GM12864 (cell line): ENCODE measurements at places on chromosomes 7 and 10.

GRCh38 chr10:88409236-88409635 is 173.9 kb downstream of the RNLS start:
- DNase-seq = no peak

DNA sequence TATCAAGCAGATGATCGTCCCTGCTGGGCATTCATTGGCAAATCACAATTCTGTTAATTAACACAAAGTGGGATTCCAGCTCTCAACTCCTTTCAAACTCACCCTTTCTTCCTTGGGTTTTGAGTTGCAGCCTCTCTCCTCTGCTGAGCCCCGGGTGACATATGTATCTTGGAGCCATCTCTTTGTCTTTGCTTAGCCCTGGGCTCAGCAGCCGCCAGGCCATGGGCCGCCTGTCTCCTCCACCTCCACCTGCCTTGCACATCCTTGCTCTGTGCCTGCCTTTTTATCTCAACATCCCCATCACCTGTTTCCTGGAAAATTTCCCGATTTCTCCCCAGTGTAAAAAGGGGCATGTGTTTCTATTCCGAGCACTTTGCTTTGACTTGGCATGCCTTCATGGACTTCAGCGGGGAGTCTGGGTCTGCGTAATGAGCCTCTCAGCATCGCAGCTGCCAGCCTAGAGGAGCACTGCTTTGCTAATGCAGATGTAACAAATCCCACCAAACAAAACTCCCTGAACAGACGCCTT is 141.3 kb upstream of the AGK start:
- no peak for DNase-seq

DNA sequence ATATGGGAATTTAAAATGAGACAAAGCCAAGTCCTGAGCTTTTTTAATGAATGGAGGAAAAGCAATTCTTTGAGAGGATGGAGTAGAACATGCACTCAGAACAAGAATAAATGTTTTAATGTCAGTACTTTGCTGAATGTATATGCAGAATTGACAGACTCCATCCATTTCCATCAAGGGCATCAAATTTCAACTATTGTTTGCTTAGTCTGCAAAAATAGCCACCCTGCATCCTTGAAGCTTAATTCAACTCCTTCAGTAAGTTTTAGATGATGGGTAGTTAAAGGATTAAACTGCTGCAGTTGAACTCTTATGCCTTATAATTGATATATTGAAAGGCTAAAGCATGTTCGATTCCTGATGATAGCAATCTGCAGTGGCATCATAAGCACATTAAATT is 99.7 kb upstream of the IFRD1 start:
- DNase-seq = no peak

- DNase-seq = no peak
These were observed 12.3 kb upstream of the ACSM6 start for GRCh38 chr10:95181726-95182125.

GRCh38 chr10:113681533-113682470 is 2.1 kb downstream of the CASP7 start:
- DNase-seq = peak; percentile 71

DNA sequence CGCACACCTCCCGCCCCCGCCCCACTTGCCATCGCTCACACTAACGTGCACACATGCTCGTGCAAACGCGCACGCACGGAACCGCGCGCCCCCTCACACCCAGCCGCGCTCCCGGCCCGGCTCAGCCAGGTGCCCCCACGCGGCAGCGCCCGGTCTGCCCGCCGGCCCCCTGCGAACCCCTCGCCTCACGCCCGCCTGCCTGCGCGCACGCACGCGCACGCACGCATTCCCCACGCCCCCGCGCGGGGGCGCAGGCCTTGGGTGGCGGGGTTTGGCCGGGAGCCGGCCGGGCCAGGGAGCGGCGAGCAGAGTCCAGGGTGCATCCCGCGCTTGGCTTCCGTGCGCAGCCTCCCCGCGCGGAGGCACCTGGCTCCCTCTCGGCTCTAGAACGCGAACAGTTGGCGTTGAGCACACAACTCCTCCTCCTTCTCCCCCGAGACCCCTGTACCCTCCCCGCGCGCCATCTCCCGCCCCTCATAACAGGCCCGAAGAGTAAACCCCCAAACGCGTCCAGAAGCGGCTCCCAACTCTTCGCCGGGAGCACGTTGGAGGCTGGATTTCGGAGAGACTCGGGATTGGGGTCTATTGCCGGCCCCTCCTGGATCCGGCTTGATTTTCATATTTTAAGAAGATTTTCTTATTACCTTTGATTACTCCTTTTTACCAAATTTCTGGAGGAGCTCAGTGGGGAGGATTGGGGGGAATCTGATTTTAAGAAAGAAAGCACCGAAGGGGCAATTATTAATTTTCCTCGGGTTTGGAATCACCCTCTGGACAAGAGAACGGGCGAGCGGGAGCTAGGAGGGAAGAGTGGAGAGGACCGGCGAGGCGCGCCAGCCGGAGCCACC is 527 bp upstream of the SORCS3 start:
- no peak for DNase-seq

GRCh38 chr7:79933144-79933543 is 201.5 kb upstream of the GNAI1 start:
- no peak for DNase-seq

- peak; percentile 78 for DNase-seq
These were observed 63.5 kb upstream of the VKORC1L1 start for GRCh38 chr7:65809259-65809981.

GRCh38 chr10:52818019-52818418 is 45.4 kb upstream of the MBL2 start:
- DNase-seq = peak; percentile 51

GRCh38 chr10:118669020-118669791 is 73.8 kb upstream of the PRLHR start:
- DNase-seq = no peak

- DNase-seq = no peak
These were observed 57.2 kb upstream of the ARID5B start for GRCh38 chr10:61844116-61844822.

DNA sequence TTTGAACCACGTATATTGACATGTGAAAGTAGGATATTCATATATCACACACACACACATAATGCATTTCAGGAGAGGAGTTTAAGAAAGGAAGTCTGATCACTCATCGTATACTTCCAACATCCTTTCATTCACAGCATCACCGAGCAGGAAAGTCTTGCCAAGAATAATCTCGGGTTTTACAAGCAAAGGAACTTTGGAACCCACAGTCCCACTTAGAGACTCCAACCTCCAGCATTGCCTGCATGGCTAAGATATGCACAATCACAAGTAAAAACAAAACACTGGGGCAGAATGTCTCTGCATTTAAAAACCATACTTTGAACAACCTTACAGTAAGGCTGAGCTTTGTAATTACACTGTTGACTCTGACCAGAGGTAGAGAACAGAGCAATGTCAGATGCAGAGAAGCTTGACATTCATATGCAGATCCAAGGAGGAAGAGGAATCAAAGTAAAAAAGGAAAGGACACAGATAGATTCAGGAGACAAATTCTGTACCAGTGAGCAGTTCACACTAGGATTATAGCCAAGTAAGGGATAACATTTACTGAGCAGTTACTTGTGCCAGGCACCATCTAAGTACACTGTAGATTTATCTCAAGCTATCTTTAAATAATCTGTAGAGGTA is 14.8 kb downstream of the THSD7A start:
- no peak for DNase-seq

DNA sequence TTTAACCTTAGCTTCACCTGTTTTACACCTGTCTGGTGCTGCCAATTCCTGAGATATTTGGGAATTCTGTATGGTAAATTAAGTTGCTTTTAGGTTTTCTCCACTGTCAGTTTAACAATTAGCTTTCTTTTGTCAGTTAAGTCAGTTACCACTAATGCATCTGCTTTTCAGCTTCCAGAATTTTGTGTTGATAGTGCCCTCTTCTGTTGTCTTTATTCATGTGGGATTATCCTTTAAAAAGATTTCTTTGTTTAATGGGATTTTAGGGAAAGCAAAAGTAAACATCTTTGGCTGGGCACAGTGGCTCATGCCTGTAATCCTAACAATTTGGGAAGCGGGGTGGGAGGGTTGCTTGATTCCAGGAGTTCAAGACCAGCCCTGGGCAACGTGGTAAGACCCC is 8.1 kb downstream of the TFAM start:
- no peak for DNase-seq

DNA sequence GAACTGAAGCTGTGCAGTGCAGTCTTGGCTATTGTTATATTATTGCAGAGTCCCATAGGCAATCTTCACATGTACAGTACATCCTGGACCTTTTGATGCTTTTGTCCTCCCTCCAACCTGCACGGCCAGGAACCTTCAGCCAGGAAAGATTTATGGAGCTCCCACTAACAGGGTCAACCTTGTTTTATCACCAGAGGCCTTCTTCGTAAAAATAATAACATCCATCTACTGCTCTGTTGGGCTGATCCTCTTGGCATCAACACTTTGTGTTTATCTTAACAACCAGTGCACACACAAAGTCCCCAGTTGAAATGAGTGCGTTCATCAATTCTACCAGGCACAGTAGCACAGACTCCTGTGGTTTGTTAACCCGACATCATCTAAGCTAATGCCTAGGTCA is 72.4 kb downstream of the AGMO start:
- no peak for DNase-seq

DNA sequence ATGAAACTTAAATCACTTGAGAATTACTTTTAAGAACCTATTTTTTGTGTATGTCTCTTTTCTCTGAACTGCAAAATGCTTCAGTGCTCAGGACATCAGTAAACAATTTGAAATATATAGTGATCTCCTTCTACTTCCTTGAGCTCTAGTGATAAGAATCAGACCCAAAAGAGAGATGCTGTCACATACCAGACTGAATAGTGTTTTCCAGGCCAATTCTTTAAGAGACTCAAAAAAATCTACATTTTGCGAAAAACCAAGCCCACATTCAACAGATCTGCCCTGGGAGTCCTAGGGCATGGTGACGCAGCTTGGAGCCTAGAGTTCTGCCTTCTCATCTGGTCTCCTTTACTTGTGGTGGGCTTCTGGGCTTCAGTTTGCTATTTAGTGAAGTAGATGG is 72.1 kb upstream of the SLC13A1 start:
- no peak for DNase-seq
